ENCODE measurements at places on chromosomes 7 and 10.

- no peak for DNase-seq
Observed at GRCh38 chr10:128549101-128549608, 422.9 kb upstream of the MKI67 start.

DNA sequence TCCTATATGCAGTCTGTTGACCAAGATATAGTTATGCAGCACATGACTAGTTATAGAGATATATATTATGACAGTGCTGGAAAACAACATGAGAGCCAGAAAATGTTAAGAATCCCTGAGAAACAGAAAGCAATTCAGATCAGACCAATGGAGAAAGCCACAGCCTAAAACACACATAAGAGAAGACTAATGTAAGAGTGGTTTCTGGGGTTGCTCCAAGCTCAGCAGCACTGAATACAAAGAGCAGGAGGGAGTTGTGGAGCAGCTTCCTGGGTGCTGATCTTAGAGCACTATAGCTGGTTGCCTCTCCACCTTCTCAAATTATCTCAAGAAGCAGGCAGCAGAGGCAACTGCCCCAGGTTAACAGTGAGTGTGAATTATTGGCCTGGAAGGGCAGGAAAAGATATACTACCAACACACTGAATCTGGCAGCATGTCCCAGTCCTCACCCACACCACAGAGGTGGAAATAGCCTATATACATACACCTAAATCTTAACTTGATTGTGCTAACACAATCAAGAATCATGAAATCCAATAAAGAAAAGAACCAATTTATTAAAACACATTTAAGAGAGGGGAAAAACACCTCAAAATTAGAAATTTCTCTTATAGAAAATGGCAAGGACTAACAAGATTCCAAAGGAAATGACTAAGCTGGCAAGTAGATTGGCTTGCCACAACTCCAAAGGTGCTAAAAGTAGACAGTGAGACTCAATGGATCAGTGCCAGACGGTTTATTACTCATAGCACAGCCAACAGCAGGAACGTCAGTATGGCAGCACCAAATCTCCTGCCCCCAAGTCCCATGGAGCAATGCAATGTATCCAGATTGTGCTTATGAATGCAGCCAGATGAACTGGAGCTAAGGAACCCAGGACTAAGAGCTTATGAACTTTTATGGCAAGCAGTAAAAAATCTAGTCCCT, 5.1 kb downstream of the PTTG1IP2 start:
- no peak for DNase-seq

GRCh38 chr10:26438534-26439341, 597 bp downstream of the APBB1IP start:
- DNase-seq, result peak; percentile 20

DNA sequence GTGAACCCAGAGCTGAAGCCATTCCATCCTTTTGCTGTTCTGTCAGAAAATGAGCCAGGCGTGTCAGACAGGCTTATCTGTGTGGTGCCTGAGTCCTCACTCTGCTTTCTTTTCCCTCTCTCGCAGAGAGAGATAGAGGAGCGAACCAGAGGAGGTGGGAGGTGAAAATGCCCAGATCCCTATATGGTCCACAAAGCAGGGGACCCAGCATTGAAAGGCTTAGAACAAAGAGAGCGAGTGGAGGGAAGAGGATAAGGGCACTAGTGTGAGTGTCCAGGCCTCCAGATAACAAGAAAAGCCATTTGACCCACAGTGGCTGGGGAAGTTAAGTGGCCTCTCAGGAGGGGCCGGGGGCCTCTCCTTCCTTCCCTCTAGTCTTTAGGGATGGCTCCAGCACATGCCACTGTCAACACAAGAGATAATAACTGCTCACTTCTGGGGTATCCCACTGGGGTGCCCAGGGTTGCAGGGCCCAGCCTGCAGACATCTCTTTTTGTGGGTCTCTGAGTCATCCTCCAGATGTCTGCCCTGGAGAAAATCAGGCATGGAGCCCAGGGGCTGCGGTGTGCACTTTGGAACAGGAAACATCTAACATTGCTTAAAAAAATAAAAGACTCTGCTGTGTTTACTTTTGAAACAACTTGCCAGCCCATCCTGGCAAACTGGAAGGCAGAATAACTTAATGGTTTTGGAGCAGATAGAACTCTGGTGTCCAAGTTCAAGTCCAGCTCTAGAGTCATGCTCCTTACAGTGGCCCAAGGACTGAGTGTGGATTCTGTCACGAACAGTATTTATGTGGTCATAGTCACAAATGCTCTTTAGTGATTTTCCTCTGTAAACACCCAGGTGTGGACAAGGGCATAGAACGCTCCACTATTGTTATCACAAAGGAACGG, 189.5 kb downstream of the CXCL12 start:
- DNase-seq, result peak; percentile 83

DNA sequence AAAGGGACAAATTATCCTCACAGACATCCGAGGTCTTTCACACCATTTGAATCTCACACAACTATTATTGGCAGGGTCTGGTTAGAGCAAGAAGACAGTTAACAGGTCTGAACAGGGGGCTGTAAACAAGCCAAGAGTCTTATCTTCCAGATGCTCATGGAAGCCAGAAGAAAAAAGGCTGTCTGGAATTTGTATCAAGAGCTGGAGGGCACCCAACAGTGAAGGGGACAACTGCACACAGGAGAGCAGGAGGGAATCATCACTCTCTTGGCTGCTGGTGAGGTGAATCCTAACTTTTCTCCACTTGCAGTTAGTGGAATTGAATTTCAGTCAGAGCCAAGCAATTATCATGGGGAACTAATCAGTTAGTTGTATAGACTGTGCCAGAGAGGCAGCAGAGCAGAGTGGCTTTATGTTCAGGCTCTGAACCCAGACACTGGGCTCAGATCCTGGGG, 880.2 kb upstream of the AUTS2 start:
- peak; percentile 40 for DNase-seq

- no peak for DNase-seq
Observed at GRCh38 chr7:18390535-18390907, 105.0 kb upstream of the HDAC9 start.

DNA sequence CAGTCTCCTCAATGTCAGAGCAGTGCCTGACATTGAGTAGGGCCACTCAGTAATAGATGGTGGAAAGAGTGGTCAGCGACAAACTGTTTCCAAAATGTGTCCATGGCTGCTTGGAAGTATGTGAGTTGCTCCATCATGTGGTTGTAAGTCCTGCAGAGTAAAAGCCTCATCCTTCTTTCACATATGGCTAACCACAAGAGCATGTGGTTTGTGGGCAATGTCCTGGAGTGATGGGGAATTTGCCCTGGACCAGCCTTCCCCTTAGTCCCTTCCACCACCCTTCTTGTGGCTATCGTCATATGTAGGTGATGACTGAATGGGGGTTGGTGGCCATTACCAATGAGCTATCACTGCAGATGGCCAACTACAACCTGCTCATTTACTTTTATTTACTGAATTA, 33.0 kb upstream of the PLXNA4 start:
- no peak for DNase-seq

DNA sequence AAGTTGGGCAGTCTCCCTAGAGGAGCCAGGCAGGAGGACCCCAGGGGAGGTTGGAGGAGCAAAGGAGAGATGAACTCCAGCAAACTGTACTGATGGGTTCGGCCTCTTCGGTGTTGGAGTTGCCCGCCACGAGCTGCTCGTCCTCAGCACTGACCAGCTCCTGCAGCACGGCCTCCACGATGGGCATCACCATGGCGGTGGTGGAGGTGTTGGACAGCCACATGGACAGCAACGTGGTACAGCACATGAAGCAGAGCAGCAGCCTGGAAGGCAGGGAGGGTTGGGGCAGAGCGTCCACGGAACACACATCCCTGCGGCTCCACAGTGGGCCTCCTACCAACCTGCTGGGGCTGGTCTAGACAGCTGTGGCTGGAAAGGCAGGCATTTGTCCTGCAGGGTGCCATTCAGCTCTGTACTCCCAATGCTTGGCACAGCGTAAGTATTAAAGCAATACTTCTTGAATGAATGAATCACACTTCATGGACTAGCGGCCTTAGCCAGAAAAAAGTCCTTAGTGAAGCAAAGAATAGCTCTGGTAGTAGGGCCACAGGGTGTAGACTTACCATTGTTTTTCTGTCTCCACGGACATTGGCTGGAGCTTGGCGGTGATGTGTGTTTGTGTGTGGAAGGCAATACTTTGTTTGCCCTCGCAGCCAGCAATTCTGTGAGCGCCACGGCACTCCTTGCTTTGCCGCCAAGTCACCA, 21.8 kb downstream of the SLC13A4 start:
- no peak for DNase-seq

DNA sequence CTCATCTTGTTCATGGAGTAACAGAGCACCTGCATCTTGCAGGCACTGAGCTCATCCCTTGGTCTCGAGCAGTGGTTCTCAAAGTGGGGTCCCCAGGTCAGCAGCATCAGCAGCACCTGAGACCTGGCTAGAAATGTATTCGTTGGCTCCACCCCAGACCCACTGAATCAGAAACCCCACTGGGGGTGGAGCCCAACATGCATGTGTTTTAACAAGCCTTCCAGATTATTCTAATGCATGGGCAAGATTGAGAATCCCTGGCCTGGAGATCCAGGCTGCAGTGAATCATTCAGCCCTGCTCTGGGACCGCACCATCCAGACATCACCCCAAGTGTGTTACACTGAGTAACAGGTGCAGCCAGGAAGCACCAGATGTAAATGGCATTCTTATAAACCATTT, 85.1 kb upstream of the PPIF start:
- no peak for DNase-seq

DNA sequence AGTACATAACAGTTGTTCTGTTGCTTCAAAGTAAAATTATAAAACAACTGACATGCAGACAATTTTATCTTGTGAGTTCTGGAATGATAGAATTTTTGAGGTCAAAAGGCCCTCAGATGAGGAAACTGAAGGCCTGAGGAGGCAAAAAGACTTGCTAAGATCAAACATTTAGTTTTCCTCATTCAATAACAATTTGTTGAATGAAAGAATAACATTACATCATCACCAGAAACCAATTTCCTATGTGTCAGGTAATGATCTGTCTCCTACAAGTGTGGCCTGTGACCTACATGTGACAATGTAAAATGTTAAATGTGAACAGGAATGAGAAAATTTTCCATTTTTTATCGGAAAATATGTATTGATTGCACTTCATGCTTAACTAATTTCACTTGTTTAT, 16.6 kb upstream of the ASB4 start:
- no peak for DNase-seq

DNA sequence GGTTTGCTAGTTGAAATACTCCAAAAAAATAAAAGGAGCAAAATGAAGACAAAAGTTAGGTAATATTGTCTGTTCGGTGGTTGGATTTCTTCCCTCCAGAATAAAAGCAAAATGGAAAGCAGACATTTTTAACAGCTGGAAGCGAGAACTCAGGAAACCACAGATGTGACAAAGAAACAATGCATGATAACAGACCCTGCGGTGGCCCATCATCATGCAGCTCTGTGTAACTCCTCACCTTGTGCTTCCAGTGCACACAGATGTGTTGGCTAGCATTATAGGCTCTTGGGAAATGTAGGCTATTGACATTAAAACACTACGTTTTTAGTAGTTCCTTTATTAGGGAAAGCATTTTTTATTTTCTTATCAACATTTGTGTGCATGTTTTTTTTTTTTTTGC, 53.9 kb upstream of the ARL4A start:
- no peak for DNase-seq

DNA sequence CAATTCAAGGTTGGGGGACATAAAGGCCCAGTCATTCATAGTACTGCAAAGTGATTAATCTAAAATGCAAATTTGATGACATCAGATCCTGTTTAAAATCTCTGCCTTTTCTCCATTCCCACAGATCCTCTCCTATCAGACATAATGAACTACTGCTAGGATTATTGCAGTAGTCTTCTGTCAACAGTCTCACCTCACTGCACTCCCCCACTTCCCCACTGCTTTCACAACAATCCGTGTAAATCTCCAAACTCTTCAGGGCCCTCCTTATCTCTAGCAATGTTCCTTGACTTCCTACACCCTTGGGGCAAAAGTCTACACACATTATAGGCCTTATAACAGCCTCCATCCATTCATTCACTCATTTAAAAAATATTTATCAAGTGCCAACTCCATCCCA, 112.4 kb downstream of the KBTBD2 start:
- no peak for DNase-seq

- DNase-seq, result no peak
Observed at GRCh38 chr10:18100669-18101068, 39.6 kb upstream of the CACNB2 start.

DNA sequence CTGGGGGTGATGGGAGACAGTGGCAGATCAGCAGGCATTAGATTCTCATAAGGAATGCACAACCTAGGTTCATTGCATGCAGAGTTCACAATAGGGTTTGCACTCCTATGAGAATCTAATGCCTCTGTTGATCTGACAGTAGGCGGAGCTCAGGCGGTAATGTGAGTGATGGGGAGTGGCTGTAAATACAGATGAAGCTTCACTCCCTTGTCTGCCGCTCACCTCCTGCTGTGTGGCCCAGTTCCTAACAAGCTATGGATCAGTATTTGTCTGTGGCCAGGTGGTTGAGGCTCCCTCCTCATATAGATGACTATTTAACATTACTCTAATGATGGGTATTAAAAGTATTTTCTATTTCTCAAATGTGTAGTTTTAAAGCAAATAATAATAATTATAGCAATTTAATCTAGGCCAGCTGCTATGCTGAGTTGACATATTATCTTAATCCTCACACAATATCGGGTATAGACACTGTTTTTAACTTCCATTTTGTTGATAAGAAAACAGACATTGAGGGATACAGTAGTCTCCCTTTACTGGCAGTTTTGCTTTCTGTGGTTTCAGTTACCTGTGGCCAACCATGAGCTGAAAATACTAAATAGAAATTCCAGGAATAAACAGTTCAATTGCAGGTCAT, 39.9 kb downstream of the KIF20B start:
- no peak for DNase-seq

GRCh38 chr10:32417911-32418547, 27.9 kb upstream of the CCDC7 start:
- DNase-seq, result peak; percentile 92

DNA sequence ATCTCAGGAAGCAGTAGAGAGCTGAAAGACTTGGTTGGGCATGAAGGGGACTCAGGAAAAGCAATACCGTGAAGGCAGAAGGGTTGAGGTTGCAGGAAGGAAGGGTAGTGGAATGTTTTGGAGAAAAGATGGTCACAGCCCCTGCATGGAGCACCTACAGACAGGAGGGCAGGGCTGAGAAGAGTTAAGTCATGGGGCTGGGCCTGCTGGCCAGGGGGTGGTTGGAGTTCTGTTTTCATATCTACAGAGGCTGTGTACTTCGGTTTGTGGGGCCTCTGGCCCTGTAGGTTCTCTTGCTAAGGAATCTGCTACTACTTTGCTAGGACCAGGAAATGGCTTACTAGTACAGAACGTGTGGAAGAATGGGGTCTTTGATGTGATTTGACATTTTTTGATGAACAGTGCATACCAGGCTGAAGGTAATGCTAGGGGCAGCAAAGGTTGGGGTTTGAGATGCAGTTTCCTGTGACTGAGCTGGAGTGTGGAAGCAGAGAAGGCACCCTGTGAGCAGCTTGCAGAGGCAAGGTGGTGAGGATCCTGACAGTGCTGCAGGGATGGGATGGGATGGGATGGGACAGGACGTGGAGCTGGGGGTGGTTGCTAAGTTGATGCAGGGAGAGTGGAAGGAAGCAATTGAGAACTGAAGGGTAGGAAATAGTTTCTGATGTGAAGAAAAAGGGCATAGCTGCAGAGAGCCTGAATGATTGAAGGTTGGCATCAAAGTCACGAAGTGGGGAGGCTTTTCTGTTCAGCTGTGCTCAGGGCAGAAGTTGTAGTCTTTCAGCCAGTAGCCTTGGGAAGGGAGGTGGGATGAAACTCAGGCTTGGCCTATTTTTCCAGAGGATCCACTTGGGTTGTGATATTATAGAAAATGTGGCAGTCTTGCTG, 7.8 kb downstream of the RPS24 start:
- no peak for DNase-seq

Measured in right hindlimb (tissue), 1 donor.